ACHN (cell line): ENCODE measurements at places on chromosomes 12 and 14.

GRCh38 chr14:73731111-73731510, 16.9 kb upstream of the PNMA1 start:
- DNase-seq, result no peak

DNA sequence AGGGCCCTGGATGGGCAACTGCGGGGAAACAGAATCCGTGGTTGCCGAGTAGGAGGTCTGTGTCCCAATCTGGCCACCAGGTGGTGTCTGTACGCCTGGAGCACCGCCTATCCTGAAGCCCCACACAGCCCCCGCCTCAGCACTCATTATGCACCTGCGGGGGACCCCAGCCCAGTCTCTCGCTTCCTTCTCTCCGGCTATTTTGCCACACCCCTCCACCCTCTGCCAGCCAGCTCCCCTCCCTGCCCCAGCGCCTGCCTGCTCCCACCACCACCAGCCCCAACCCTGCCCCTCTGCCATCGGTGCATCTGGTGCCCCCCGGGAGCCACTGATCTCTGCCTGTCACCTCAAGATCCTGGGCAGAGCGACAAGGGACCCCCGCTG, 2.2 kb upstream of the NXPH4 start:
- DNase-seq, result peak; percentile 79

DNA sequence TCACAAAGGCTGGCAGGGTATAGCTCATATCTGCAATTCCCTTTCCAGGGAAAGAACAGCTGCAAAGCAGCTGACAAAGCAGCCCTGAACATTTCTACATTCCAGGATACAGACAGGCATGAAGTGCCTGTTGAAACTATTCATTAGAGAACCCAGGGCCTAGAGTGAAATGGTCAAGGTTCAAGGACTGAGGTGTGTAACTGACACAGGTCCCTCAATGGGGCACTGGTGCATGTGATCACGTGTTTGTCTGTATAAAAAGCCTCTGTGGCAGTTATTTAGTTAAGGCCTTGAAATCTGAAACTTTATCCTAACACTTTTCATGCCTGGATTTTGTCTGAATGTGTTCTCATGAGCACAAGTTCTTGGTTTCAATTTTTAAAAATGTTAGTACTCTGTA, 47.1 kb downstream of the GIT2 start:
- DNase-seq, result peak; percentile 58

DNA sequence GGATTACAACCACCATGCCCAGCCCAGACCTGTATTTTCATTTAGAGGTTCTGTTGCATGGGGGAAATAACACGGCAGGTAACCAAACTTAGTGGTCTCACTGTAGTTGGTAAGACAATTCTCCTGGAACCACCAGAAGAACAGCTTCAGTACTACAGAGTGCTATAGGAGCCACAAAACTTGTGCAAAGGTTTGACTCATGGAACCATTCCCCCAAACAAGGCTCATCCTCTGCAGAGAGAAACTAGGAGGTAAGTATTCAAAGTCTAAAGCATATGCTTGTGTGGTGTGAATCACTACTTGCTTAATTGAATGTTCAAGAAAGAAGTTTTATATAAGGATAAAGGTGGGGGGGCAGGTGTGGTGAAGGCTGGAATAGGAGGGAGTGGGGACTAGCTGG, 58.7 kb downstream of the GNS start:
- no peak for DNase-seq

DNA sequence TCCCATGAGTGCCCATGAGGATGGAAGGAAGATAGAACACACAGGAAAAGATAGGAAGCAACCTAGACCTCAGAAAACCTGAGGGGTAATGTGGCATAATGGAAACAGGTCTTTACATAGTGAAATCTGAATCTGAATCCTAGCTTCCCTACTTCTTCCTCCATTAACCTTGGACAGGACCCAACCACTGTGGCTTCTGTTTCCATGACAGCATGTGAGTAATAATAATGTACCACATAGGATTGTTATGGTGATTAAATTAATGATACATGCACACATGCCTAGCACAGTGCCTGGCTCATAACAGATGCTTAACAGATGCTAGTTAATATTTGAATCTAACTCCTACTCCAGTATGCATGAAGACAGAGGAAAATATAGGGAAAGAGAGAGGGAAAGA, 11.2 kb downstream of the TTC9 start:
- no peak for DNase-seq

DNA sequence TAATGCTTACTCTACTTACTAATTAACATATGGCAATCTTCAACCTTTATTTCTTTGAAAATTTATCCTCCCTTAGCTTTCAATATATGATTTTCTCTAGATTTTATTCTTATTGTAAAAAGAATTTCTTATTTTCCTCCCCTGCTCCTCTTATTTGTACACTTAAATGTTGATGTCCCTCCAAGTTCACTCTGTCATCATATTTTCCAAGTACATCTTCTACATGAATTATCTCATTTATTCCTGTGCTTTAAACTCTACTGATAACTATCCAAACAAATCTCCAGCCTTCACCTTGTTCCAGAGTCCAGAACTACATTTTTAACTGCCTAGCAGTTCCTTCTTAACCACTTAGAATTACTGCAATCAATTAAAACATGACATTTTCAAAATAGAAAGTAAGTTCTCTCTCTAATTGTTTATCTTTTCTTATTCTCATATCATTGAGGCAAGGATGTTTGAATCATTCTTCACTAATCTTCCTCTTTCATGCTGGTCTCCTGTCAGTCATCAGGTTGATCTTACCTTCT, 261.6 kb upstream of the FAR2 start:
- DNase-seq, result no peak

DNA sequence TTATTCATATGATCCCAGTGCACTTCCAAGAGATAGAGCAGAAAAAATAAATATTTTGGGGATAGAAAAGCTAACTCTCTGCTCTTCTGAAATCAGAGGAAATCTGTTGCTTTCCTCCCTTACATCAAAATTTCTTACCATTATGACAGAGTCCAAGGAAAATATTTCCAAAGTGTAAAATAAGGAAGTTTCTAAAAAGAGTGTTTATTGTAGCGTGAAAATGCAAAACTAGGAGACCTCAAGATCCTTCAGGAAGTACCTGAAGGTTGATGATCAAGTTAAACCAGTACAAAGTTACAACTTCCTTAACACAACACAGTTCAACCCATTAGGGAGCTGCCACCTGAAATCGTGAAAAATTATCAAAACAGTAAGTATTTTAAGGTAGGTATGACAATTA, at the start of gene OR6C2:
Gene OR6C2, plus strand, starts transcription at position 301 of the 400 bp plus-strand sequence. CDS start 8,138 bp downstream, outside the sequence.
- DNase-seq, result no peak

DNA sequence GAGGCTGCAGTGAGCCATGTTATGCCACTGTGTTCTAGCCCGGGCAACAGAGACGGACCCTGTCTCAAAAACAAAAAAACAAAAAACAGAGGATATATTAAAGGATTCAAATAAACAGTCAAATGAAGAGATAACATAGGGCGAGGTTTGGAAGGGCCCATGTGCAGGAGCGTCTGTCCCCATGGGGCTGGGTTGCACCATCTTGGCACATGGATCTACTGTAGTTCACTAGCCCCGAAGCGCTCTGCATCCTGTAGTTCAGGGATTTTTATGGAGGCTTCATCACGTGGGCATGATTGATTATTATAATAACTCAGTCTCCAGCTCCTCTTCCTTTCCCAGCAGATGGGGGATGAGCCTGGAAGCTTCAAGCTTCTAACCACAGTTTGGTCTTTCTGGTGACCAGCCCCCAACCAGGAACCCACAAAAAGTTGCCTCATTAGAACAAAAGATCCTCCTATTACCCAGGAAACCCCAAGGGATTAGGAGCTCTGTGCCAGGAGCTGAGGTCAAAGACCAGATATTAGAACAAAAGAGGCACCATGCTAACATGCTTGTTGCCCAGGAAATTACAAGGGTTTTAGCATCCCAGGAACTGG, 59.9 kb downstream of the HCAR2 start:
- DNase-seq, result no peak

GRCh38 chr12:5003025-5003666, 40.5 kb upstream of the KCNA5 start:
- peak; percentile 68 for DNase-seq

- DNase-seq, result no peak
Observed at GRCh38 chr12:92442782-92443181, 260.0 kb upstream of the PLEKHG7 start.

GRCh38 chr12:24596768-24597388, 352.0 kb downstream of the BCAT1 start:
- peak; percentile 65 for DNase-seq

DNA sequence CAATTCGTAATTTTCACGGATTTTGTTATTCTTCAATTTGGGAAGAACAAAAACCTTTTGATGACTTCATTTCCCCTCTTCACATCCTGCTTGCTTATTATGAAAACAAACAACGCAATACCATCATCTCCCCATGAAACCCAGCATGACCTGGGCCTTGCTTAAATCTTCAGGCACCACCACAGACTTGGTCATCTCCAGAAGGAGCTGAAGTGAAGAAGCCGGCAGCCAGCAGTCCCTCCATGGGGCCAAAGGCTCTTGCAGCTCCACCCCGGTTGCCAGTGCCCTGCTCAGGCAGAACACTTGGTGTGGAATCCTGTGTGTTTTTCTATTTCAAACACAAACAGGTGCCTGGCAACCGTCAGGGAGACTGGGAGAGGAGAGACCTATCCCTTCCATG, 982.9 kb upstream of the TMEM132C start:
- no peak for DNase-seq

DNA sequence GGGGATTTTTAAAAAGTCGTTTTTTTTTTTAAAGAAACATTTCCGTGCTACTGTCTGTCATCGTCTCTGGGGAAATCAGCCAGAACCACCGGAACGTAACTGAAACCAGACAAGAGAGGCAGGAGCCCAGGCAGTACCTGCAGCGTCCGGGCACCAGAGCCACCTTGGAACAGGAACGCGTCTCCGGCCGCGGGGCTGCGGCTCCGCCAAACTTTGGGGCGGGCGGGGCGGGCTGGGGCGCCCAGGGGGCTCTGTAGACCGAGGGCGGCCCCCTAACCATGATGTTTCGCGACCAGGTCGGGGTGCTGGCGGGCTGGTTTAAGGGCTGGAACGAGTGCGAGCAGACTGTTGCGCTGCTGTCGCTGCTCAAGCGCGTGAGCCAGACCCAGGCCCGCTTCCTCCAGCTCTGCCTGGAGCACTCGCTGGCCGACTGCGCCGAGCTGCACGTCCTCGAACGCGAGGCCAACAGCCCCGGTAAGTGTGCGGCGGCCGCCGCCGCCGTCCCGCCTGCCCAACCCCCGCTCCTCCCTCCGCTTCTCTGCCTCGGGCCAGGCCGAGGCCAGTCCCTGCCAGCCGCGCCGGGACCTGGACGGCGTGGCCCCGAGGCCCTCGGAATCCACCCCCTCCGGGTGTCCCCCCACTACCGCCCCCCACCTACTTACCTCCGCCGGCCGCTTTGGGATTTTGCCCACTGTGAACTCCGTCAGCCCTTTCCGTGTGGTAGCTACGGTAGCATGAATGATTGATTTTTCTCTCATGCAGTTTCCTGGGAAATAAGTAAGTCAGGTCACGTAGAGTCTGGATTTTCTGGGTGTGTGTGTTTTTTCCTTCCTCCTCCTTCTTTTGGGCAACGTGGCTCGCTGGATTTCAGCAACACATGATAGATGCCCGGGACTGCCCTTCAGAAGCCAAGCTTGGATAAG, 972 bp downstream of the SAMD4A start:
- DNase-seq, result peak; percentile 43

GRCh38 chr14:92937051-92937937, 14.3 kb downstream of the CHGA start:
- no peak for DNase-seq

DNA sequence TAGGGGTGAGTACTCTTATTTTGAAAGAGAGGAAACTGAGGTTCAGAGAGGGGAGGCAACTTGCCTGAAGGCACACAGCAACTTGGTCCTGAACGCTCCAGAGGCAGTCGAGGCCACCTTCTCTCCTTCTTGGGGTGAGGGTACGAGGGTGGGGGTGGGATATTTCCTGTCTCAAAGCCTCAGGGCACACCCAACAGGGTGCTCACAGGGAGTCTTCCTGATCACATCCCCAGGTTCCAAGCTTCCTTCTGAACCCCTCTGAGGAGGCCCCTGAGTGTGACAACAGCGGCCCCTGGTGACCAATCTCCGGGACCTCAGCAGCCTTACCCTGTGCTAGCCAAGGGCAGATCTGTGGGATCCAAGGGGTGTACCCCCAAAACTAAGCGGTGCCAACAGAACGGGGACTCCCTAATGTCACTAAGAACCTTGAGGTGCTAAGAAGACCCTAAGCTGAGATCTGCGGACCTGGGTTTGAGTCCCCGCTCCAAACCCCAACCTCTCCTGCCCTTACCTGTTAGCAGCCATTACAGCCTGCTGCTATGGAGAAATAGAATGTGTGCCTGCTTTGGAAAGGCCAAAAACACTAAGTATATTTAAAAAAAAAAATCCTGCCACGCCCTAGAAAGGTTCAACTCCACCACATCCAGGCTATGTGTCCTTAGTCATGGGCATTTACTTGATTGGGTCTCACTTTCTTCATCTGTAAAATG, 57.9 kb downstream of the TRPV4 start:
- peak; percentile 77 for DNase-seq

DNA sequence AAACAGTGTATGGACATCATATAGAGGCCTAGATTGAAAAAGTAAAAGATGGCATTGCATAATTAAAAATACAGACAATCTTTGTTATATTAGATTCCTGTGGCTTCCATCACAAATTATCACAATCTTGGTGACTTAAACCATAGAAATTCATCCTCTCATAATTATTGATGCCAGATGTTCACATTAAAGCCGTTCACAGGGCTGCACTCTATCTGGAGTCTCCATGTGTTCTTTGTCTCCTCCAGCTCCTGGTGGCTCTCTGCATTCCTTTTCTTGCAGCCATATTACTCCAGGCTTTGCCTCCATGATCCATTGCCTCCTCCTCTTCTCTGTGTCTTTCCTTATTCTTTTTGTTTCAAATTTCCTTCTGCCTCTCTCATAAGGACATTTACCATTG, 875.7 kb upstream of the USP15 start:
- DNase-seq, result no peak

DNA sequence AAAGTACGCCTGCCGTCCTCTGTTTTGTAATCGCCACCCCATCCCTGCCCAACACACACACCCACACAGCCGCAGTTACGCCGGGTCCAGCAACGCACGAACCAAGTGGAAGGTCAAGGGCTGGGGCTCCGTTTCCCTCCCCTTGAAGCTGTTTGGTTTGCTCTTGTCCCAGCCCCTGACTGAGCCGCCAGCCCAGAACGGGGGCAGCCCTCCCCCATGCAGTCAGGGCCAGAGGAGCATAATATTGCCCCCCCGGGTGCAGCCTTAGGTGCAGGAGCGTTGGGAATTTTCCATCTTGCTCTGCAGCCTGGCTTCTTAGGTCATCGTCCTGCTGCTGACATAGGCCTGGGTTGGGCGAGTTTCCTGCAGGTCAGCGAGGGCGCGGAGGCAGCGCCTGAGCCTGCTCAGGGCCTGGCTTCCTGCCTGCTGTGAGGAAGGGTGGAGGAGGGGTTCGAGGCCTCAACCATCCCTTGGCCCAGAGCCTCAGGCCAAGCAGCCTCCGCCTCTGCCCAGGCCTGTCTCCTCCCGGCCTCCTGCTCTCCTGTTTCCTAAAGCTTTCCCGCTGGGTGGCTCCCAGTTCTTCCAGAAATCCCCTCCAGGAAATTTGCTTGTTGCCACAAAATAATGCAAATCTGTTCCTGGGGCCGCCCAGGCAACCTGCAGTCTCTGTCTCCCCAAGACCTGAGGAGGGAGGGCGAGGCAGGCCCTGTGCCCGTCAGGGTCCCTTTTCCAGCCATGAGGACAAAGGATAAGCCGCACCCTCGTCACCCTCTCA, 44.5 kb downstream of the PSMA6 start:
- no peak for DNase-seq

- DNase-seq, result no peak
Observed at GRCh38 chr12:49345825-49346658, 646 bp upstream of the DNAJC22 start.
